Naive thymus-derived CD8-positive, alpha-beta T cell (primary cell): ENCODE measurements at places on chromosomes 6 and 20.

- DNase-seq: no peak
These were observed 200.3 kb downstream of the EPM2A start for GRCh38 chr6:145534989-145535388.

DNA sequence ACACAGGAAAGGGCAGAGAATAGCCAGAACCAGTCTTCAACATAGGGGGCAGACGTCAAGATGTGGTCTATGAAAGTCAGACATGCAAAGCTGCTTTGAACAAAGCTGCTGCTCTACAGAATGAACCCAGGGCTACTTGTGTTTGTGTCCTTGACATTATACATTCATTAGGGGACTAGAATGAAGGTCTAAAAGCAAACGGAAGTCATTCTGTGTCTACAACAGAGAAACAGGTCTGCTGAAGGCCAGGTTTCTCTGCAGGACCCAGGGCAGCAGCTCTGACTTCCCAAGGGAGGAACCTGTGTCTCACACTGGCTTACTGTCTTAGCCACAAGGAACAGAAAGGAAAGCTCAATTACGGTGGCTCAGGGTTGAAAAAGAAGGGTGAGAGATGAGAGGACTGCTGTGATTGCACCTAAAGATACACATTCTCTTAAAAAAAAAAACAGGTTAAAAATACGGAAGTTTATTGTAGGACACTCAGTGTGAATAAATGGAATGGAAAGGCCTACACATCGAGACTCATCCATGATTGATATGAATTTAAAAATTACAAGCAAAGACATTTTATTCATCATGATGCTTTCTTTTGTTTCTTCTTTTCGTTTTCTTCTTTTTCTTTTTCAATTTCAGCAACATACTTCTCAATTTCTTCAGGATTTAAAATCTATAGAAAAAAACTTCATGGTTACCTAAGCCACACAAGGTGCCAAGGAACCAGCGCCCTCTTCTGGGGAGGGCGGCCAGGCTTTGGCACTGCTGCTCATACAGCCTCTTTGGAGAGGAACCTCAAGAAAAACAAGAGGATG lies 6.7 kb downstream of the PSMA7 start:
- peak; percentile 86 for DNase-seq

DNA sequence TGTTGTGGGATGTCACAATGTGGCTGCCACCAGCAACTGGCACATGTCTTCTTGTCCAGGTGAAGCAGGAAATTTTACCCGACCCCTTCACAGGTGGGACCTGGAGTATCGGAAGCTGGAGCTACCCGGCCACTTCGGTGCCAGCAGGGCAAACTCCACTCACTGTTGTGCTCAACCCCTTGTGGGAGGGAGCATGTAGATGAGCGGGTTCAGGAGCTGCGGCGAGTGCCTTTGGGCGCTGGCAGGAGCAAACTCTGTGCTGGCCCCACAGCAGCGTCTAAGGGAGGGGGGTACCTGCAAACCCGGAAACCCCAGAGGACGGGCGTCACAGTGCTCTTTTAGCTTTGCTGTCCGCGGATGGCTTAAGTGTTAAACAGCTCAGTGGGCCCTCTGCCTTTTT lies 20.7 kb upstream of the SULF2 start:
- no peak for DNase-seq

- no peak for DNase-seq
These were observed 141.7 kb downstream of the NKAIN2 start for GRCh38 chr6:123945386-123945785.

DNA sequence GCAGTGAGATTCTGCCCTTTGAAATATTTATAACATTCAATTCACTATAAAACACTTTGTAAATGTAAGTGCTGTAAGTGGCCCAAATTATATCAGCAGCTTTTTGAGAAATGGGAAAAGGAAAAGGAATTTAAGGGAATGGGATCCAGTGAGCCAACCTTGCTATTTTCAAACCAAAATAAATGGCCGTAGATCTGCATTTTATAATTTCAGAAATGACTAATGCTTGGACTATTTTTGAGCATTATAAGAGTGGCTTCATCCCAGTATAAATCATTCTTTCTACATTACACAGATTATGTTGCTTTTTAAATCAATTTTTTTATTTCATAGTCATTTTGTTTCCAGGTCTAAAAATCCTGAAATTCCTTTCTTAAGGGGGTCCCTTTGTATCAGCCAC lies 49.2 kb downstream of the ANKRD6 start:
- no peak for DNase-seq

DNA sequence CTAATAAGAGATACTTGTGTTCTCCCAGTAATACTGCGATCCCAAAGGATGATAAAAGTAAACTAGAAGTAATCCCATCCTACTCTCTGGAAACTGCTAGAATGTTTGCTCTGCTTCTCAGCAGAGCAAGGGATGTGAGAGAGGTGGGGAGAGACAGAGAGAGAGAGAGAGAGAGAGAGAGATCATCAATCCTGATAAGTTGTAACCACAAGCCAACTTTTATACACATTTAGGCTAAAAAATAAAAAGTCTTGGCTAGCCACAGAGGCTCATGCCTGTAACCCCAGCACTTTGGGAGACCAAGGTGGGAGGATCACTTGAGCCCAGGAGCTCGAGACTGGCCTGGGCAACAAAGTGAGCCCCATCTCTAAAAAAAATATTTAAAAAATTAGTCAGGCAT lies 16.0 kb upstream of the TRIM38 start:
- no peak for DNase-seq

GRCh38 chr6:24959319-24959718 lies 23.6 kb upstream of the RIPOR2 start:
- no peak for DNase-seq

- no peak for DNase-seq
These were observed 15.8 kb upstream of the GPR6 start for GRCh38 chr6:109962271-109962670.

- DNase-seq: no peak
These were observed 493 bp downstream of the CRYBG1 start for GRCh38 chr6:106360989-106361430.

DNA sequence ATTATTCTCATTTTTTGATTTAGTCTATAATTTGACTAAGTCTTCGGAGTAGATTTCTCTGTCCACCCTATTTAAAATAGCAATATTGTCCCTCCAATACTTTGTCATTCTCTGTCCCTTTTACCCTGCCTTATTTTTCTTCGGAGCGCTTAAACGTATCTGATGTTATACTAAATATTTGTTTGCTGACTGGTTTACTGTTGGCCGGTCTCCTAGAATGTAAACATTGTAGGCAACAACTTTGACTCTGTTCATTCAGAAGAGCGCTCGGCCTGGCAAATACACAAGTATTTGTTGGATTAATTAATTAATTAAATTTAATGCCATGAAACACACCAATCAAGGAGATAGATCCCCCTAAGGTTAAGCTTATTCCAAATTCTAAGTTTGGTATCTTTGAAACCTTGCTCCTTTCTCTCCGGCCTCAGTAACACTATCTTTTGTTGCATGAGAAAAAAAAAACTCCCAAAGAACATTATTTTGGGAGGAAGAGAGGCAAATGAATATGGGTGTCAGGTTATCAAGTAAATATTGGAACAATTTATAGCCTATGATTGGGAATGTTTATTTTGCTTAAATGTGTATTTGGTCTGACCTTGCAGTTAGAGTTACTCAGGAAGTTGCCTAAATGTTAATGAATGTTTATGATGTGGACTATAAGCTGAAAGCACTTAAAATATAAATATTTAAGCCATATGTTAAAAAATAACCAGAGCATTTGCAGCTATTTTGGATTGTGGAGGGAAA lies 231.1 kb downstream of the SOX4 start:
- no peak for DNase-seq

DNA sequence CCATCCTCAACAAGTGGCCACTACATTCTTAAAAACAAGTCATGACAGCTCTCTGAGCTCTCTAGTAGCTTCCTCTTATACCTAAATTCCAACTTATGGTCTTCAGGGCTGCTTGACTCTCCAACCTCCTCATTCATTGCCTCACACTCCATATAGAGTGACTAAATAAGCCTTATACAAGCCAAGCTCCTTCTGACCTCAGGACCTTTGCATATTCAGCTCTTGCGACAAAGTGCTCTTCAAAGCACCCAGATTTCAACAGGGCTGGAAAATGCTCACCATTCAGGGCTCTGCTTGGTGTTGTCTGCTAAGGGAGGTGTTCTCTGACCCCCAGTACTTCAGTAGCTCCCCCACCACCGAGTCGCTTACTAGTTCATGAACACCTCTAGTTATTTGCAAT lies 3.7 kb downstream of the TREML2 start:
- DNase-seq: no peak

- DNase-seq: no peak
These were observed 620.0 kb upstream of the FLRT3 start for GRCh38 chr20:14957402-14957801.

DNA sequence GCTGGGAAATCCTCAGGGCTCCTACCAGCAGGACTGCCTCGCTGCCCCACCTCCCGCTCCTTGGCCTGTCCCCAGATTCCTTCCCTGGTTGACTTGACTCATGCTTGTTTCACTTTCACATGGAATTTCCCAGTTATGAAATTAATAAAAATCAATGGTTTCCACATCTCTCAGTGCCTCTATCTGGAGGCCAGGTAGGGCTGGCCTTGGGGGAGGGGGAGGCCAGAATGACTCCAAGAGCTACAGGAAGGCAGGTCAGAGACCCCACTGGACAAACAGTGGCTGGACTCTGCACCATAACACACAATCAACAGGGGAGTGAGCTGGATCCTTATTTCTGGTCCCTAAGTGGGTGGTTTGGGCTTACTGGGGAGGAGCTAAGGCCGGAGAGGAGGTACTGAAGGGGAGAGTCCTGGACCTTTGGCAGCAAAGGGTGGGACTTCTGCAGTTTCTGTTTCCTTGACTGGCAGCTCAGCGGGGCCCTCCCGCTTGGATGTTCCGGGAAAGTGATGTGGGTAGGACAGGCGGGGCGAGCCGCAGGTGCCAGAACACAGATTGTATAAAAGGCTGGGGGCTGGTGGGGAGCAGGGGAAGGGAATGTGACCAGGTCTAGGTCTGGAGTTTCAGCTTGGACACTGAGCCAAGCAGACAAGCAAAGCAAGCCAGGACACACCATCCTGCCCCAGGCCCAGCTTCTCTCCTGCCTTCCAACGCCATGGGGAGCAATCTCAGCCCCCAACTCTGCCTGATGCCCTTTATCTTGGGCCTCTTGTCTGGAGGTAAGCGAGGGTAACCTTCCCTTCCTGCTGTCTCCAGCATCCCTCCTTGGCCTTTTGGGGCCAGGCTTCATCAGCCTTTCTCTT lies at the start of gene CFB:
Gene CFB (plus strand): TSS at position 589 of the 863 bp plus-strand sequence. CDS start 127 bp downstream, at position 716.
- DNase-seq: no peak

DNA sequence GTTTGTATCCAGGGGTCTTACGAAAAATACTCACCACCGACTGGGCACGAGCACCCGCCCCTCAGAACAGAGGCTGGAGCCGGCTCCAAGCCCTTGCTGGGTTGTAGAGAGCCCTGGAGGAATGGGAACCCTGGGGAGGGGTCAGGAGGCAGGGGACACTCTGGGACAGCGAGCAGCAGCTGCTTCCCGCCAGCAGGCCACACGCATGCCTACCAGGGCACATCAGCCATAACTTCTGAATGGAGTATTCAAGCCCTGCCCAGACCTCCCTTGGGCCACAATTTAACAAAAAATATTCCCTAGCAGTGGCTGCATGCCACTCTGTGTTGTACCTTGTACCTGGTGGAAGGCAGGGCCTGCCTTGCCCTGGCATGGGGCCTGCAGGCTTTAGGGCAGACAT lies 31.6 kb upstream of the CD93 start:
- DNase-seq: no peak

DNA sequence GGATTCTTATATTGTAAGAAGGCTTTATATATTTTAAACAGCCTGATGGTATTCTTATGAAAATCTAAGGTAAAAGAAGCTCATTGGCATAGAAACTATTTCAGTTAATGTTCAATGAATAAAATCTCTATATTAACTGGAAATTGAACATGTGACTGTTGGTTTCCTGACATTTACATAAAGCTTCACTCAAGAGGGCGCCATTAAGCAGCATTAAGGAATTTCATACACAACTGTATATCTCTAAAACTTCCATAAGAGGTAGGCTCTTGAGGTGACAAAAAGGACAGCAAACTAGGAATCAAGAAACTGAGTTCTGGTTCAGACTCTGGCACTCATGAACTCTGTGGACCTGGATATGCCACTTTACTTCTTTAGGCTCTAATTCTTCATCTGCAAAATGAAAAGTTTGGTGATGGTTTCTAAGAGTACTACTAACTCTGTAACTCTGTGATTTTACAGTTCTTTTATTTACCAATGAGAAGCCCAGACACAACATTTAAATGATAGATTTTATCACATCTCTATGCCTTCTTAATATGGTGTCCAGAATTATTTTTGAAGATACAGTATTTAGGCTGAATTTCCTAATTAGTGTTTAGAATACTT lies 147.5 kb downstream of the FLRT3 start:
- DNase-seq: no peak

- no peak for DNase-seq
These were observed 1095.2 kb downstream of the GRIK2 start for GRCh38 chr6:102488729-102489128.

- no peak for DNase-seq
These were observed 136.3 kb downstream of the MRPL14 start for GRCh38 chr6:43990627-43991619.

DNA sequence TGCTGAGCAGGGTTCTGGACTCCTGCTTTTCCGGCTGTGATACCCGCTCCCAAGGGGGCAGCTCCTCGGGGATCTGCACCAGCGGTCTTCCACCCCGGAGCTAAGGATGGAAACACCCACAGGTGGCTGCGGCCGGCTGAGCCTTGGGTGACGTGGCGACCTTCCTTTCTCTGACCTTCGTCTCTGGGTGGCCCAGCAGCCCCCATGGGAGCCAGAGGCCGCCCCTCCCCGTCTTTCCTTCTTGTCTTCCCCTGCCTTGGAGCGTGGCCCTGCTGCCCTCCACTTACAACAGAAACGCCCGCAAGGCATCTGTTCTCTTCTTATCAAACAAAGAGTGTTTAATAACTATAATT lies 405.7 kb downstream of the TAF4 start:
- no peak for DNase-seq

- no peak for DNase-seq
These were observed 222.6 kb downstream of the EYA4 start for GRCh38 chr6:133463790-133464189.

DNA sequence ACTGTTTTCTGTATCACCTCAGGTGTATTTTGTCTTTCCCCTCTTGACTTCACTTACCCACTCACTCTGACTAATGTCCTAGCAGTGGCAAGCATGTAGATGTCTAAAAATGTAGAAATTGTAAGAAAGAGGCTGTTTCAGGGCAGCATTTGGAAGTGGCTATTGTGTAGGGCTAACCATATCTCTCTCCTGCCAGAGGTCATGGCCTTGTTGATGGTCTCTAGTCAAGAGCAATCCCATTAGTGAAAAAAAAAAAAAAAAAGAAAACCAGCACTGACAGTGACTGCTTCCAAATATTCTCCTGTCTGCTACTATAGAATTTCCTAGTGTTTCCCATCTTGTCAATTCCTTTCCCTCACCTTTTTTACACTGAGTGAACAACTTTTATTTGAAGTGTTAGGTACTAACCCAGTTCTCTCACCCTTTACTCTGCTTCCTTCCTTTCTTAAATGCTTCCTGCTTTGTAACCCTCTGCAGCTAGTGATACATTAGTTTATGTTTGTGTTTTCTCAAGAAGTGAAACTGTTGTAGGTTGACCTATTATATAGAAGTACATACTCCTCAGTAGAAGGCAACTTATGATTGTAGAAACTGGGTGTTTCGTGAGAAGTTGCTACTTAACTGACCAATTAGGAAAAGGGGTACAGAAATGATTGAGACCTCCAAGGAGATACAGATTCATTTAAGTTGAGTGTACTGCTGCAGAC lies 174.1 kb upstream of the PTPRK start:
- DNase-seq: no peak
